ENCODE measurements at places on chromosomes 2 and 18.

GRCh38 chr18:21684731-21685130, 19.8 kb downstream of the ABHD3 start:
- no peak for DNase-seq

DNA sequence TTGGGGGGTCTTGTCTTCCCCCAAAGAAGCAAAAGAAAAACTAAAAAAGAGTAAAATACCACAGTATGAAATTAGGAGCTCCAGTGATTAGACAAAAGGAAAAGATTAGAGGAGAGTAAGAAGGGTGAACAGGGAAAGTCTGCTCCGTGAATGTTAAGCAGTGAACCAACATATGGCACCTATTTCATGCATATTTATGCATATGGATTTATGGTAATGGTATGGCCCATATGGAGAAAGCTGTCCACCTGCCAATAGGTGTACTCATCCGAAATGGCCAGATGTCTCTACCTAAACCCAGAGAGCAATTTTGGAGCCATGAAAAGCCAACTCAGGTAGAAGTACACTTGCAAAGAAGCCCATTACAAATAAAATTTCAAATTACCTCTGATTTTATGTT, 404.0 kb upstream of the RAB6C start:
- DNase-seq, result no peak

DNA sequence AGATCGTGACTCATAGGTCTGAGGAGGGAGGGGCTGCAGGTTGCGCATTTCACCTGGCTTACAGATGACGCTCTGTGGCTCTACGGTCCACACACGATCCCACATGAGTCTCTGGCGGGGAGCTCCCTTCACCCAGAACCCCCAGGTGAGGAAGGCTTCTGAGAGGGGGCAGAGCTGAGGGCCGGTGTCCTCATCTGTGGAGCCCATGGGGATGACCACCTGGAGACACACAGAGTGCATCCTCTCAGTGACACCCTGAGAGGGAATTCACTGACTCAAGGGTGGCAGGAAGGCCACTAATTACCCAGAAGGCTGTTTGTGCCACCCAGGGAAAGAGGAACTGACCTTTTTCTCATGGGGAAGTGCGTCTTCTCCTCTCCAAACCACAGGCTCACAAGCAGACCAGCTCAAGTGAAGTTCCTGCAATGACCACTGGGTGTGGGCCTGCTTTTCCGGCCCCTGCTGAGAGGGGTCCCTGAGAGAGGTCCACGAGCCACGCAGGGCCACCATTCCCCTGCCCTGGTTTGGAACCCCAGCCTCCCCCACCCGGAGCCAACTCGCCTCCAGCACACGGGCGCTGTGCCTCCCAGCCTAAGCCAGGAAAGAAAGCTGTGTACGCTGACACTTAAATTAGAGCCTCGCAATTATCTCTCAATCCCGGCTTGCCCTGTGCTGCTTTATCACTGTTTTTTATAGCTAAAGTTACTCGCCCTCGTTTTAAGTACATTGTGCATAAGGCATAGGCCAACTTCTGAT, 114.1 kb downstream of the BCL11A start:
- DNase-seq, result no peak

GRCh38 chr18:13006531-13007247, 15.5 kb downstream of the CEP192 start:
- no peak for DNase-seq

GRCh38 chr2:17545680-17546613, 5.5 kb downstream of the VSNL1 start:
- no peak for DNase-seq

DNA sequence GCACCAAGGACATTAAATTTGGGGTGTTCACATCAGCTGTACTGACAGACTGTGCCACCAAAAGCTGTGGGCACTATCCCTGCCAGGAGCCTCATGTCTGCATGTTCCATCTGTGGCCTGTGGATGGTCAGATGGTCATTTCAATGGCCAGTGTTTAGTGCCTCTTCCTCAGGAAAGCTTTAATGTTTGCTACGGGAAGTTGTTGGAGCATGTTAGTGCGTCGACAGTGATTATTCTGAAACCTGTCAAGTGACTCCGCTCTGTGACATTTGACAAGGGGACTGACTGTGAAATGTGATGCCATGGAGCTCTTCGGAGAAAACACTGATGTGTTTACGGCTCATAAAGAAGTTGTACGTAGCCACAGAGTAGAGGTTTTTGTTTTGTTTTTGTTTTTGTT, 18.7 kb upstream of the RGPD4 start:
- no peak for DNase-seq

GRCh38 chr2:80238692-80239469, 65.7 kb downstream of the LRRTM1 start:
- DNase-seq, result no peak

DNA sequence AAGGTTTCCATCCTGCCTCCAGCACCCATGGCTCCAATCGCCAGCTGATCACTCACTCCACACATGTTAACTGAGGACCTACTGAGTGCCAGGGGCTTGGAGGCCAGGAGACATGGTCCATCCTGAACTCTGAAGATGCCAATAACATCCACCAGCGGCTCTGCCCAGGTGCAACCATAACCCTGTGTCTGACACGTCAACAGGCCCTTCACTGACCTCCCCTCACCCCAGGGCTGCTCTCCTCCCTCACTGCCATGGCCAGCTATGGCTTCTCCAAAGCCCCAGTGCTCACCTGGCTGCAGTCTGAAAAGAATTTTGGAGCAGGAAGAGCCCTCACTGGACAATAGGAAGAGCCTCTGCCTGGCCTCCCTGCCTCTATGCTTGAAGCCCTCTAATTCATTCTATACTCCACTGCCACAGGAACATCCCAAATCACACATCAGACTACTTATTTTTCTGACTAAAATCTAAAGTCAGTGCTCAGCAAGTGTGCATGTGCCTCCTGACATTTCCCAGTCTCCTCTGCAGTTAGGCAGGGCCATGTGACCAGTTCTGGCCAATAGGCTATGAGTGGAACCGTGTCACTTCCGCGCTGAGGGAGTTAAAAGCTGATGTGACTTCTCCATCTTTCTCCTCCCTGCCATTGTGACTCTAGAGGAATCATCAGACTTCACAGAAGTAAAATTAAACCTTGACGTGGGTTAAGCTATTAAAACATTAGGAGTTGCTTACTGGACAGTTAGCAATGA, 37.2 kb downstream of the ZBTB7C start:
- no peak for DNase-seq

- no peak for DNase-seq
Observed at GRCh38 chr2:30218338-30218713, 13.0 kb upstream of the LBH start.

DNA sequence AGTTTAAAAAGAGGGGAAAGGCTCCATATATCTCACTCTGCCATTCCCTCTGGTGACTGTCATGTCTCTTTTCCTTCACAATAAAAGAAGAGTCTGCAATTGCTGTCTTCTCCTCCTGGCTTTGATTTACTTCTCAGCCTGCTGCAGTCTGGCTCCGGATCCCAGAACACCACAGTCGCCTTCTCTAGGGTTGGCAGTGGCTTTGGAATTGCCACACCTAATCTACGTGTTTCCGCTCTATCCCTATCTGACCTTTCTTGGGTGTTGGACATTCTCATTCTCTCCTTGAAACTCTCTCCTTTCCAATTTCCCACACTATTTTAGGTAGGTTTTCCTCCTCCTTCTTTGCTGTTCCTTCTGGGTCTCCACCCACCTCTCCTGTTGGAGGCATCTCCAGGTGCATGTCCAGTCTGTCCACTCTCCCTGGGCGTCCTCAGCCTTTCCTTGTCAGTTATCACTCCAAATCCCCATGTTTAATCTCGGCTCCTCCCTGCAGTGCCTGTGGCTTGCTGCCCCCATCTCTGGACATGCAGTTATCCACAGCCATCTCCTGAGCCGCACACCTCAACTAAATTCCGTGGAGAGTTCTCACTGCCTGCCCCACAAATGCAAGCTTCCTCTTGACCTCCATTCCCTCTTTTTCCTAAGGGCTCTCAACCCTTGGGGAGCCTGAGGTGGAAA, 112.8 kb downstream of the KCTD1 start:
- no peak for DNase-seq
